GM18507 (cell line): ENCODE measurements at places on chromosomes 13 and 19.

DNA sequence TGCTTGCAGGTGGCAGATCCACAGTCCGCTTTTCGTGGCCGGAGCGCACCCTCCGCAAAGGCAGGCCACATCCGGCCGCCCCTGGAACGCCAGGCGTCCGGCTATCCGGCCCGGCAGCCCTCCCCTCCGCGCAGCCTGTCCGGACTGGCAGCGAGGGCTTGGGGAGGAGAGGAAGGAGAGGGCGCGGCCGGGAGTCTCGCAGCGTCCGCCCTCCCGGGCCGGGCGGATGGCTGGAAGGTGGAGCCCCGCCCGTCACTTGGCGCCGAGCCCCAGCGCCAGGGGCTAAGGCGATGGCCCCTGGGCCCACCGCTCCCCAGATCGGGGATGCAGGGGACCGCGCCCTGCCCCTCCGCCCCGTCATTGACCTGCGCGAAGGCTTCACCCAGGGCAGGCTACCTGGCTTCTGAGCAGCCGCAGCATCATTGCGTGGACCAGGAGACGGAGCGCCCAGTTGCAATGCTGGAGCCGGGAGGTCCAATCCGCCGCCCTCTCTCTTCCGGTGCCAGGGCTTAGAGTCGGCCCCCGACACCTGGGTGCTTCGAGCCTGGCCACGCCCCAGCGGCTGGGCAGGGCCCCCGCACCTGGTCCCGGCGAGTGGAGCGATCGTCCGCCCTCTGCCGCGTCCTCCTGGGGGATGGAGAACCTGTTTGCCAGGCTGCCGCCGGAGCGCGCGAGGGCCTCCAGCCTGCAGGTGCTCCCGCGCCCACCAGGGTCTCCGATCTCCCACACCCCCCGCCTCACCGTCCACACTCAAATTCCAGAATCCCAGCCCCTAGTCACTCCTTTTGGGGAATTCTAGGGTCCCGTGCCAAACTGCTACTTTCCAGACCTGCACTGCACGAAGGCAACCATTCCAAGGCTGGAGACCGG, at the start of gene FUT1:
FUT1 (minus strand) TSS at position 146 of the 870 bp plus-strand sequence. CDS start 1,360 bp downstream, outside the sequence.
- no peak for DNase-seq

GRCh38 chr19:35267818-35268535, 785 bp upstream of the USF2 start:
- peak; percentile 92 for DNase-seq

DNA sequence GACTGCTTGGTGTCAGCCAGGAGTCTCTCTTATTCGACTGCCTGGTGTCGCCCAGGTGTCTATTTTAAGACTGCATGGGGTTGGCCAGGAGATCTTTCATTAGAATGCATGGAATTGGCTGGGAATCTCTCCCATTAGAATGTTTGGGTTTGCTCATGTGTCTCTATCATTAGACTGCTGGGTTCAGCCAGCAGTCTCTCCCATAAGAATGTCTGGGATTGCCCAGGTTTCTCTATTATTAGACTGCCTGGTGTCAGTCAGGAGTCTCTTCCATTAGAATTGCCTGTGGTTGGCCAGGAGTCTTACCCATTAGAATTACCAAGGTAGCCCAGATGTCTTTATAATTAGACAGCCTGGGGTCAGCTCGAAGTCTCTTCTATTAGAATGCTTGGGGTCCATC, 1496.0 kb downstream of the UQCRFS1 start:
- DNase-seq, result no peak

- peak; percentile 29 for DNase-seq
Measured at GRCh38 chr13:41463838-41464602, 6.7 kb downstream of the RGCC start.

DNA sequence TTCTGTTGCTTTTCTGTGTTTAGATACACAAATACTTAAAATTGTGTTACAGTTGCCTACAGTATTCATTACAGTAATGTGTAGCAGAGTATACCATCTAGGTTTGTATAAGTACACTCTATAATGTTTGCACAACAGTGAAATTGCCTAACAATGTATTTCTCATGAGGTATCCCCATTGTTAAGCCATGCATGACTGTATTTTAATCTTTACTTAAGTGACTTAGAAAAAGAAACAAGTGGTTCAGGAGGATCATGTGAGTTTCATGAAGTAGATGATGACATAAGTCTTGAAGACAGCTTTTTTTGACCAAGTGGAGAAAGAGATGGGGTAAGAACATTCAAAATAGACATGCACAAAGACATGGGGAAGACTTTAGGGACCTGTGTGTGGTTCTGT, 8.4 kb upstream of the KCTD4 start:
- no peak for DNase-seq

DNA sequence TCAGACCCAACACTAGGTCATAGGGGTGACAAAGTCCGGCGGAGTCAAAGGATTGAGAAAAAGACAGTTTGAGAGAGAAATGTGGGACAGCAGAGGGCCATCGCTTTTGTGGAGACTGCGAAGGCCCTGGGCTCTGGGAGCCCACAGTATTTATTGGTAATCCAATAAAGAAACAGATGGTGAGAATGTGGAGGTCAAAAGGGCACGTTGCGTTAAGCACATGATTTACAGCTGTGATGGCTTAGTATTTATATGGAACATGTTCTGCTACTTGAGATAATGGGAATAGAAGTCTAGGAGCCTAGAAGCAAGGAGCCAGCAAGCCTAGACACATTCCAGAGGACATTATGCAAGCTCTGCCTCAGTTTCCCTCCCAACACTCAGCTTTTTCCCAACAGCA, 2521.1 kb downstream of the PCDH9 start:
- DNase-seq, result no peak

DNA sequence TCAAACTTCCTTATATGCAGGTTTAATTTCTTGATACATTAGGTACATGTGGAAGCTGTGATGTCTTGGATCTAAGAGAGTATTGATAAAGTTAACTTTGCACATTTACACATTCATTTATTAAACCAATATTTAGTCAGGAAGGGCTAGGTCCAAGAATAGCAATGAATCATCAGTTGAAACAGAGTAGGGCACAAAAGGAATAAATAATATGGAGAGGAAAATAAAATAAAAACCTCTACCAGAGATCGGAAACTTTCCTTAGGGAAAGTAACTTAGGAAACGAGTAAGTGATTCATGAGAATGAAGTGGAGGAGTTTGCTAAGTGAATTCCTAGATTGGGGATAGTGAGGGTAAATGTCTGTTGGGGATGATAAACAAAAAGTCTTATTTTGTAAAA, 259.4 kb upstream of the DACH1 start:
- no peak for DNase-seq

- no peak for DNase-seq
Measured at GRCh38 chr13:74978591-74978990, 503.4 kb downstream of the TBC1D4 start.

DNA sequence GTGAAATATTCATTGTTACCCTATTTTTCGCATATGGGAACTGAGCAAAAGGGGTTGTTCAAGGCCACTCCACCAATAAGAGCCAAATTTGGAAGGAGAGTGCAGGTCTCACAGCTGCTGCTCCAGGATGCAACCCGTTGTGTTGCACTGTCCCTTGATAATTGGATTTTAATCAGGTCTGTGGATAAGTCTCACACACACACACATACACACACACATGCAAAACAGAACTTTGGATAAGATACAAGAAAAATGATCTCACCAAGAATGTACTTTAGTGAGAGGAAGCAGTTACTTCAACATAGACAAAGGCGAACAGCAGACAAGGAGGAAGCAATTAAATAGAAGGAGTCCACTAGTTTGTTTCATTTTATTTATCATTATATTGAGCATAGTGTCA, 127.3 kb upstream of the EDNRB start:
- DNase-seq, result no peak

DNA sequence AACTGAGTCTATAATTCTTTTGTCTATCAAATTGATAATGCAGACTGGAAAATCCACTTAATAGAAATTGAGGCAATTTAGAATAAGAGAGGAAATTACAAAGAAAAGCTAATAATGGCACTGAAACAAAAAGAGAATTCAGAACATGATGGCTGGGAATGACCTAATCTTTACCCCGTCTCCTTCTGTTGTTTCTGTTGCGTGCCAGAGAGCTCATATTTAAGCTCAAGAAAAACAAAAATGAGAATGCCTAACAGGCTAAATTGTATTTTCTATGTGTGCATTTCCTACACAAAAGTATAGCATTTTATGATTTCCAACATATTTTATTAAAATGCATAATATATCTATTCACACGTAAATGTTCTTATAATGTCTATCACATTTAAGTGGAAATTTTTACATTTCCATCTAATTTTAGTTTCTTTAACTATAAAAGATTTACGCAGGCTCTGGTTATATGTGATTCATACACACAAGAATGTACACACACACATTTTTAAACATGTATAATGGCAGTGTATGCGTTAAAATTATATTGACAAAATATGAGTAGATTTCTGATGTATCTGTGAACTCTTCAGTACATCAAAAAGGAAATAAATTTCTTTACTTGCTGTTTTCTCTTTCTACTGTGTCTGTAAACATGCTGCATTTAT, 432.3 kb downstream of the SLITRK6 start:
- no peak for DNase-seq

DNA sequence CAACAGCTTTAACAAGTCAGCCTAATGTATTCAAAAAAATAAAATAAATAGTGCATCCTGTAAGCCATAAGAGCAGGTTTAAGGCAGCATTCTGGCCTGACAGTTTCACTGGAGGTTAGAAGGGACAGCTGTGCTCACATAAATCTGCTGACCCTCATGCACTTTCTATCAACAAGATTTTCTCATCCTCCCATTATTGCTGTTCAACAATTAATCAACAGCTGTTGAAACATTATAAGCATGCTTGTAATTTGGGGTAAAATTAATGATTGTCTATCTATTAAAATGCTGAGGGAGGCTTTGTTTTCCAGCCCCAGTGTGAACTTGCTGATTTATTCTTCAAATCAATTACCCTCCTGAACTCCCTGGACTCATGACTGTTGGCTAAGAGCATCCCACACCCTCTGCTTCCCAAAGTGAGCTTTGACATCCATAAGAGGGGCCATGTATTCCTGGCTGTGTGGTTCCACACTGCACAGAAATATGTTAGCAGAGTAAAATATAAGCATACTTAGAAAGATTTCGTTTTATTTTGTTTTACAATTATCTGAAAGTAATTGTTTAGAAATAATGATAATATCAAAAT, 492.4 kb downstream of the EFNB2 start:
- no peak for DNase-seq

GRCh38 chr19:3310711-3311110, 55.7 kb upstream of the NFIC start:
- no peak for DNase-seq

- no peak for DNase-seq
Measured at GRCh38 chr13:76950101-76950500, 1.8 kb downstream of the ACOD1 start.

GRCh38 chr13:58598241-58598640, 966.7 kb downstream of the PCDH17 start:
- no peak for DNase-seq

- DNase-seq, result no peak
Measured at GRCh38 chr19:16258440-16258903, 60.8 kb downstream of the AP1M1 start.

GRCh38 chr13:101845245-101846020, 393.0 kb downstream of the ITGBL1 start:
- DNase-seq, result no peak
